ENCODE measurements at places on chromosomes 4 and X. TPM values are rescaled to one million over a fixed set of nuclear protein-coding genes. Genes with fewer than 3 reads are reported as not detected.

HS3ST1 gene
- 4.2 TPM for total RNA-seq

RBM47 gene
- total RNA-seq: 33.5 TPM

SLC10A4 gene
- 0.48 TPM for total RNA-seq

TNIP3 gene
- total RNA-seq: 0.19 TPM

GRCh38 chrX:116930311-116930710 is 467.5 kb upstream of the CT83 start:
- no peak for DNase-seq

GRCh38 chr4:127538016-127538415 is 94.7 kb upstream of the INTU start:
- no peak for DNase-seq
